A549 treated with dexamethasone at 1 μM for 4 hours (cell line): ENCODE measurements at places on chromosomes 5 and 9. TPM values are rescaled to one million over a fixed set of nuclear protein-coding genes. Genes with fewer than 3 reads are reported as not detected.

HSPA9 gene
- total RNA-seq, result 303 to 366 TPM (median 343 TPM) in 5 replicates

CTSV gene
- total RNA-seq, result 11.4 to 16.3 TPM (median 13.3 TPM) in 5 replicates

ZFP37 gene
- 1.4 to 2.0 TPM (median 1.7 TPM) in 5 replicates for total RNA-seq

SPATA6L gene
- total RNA-seq, result 0.98 to 1.9 TPM (median 1.6 TPM) in 5 replicates

ANGPTL2 gene
- total RNA-seq, result 0.04 TPM in 1 of 5 replicates, not detected in the others
